Activated CD4-positive, alpha-beta T cell treated with anti-CD3 and anti-CD28 coated beads, Interleukin-10, Interleukin-2, amounts not matched to agents 100 ng/mL and 50 ng/mL, durations not matched to agents 16 hours and 8 hours (primary cell): ENCODE measurements at places on chromosomes 5 and 9.
A peak's percentile ranks its signal among the peaks of the same experiment; 100 is the strongest.

- peak; percentile 50 for DNase-seq
These were observed 23.0 kb downstream of the FRRS1L start for GRCh38 chr9:109143881-109144562.

- DNase-seq: peak; percentile 4
These were observed 54.5 kb downstream of the SNCAIP start for GRCh38 chr5:122366501-122366900.

DNA sequence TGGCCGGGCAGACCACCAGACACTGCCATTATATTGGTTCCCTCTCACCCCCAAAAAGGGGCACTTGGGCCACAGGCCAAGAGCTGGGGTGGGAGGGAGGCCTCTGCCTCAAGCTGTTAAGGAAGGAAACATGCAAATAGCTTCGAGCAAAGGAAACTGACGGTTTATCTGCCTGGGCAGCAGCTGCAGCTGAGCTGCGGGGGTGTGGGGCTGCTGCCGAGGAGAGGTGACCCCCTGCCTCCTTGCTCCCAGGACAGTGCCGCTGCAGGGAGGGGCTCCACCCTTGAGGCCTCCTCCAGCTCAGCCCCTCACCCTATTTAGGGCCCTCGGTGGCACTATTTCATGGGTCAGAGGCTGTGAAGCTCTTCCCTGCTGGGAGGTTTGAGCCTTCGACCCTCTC lies 789 bp downstream of the DOK3 start:
- no peak for DNase-seq

DNA sequence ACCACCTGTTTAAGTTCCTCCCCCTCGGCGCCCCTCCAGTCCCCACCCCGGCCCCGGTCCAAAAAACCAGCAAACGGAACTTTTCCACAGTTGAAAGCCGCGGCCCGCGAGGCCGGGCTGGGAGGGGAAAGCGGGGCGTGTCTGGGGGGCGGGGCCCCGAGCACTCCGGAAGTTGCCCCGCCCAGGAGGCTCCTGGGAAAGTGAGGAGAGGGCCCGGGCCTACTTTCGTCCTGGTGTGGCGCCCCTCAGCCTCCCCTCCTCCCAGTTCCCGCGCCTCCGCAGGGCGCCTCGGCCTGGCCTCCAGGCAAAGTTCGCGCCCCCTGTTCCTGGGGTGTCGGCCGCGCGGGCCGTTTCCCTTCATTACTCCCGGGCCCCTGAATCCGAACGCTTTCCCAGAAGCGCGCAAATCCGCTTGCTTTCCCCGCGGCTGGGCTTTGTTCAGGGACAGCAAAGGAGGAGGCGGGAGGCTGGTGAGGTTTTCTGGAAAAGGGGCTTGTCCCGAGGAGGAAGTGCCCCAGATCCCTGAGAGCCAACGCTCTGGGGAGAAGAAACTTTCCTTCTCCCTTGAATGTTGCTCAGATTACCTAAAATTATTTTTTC lies 4.5 kb upstream of the DMRT3 start:
- DNase-seq: peak; percentile 22

- no peak for DNase-seq
These were observed 26.4 kb downstream of the LPCAT1 start for GRCh38 chr5:1497242-1497777.

- no peak for DNase-seq
These were observed 700.3 kb downstream of the PTPRD start for GRCh38 chr9:9912459-9912858.

DNA sequence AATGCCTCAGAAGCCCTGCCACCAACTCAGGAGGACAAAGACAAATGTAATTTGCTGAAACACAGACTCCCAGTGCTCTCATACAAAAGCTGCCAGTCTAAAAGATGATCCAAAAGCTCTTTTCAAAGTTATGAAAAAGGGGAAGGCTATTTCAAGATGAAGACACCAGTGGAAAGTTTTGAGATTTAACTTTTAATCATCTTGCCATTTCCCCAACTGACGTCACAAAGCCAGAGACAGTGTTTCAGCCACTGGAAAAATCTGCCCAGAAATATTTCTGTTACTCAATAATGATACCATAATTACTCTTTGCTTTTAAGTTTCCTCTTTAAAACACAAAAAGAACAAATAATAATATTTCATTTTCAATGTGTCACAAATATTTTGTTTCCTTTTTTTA lies 20.9 kb downstream of the ENG start:
- DNase-seq: no peak

GRCh38 chr9:124411514-124412227 lies 3.6 kb downstream of the PSMB7 start:
- no peak for DNase-seq

GRCh38 chr9:128836509-128837145 lies 7.0 kb upstream of the SPOUT1 start:
- no peak for DNase-seq

DNA sequence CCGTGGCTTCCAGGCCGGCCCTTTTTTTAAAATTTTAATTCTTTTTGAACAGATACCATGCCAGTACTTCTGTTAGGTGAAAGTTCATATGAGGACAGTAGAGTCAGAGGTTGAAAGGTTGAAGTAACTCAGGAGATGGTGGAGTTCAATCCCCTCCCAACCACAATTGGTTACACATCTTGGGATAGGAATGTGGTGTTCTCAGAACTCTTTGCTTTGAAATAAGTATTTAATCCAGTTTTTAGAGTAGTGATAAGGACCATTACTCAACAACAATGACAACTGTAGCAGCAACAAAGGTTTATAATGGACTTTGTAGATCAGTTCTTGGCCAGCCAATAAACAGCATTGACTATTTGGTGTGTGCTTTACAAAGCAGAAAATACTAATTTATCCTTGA lies 116.0 kb downstream of the ARHGAP26 start:
- DNase-seq: no peak

- no peak for DNase-seq
These were observed 20.9 kb downstream of the ANXA2R start for GRCh38 chr5:43019291-43019613.

- DNase-seq: peak; percentile 30
These were observed 644 bp downstream of the BRD3 start for GRCh38 chr9:134066913-134067851.

DNA sequence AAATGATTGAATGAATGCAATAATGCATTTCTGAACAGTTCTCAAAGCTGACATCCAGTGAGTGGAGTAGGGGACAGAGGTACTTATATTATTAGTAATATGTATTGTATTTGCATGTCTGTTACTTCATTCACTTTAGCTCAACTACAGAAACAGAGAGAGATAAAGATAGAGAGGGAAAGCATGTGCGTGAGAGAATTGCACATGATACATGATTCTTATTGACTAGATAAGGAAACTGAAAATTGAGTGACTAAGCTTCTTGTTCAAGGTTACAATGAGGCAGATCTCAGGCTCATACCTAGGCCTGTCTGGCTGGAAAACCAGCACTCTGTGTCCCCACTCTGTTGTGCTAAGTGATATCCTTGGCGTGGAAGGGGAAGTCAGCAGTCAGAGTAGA lies 337.7 kb upstream of the KLF4 start:
- peak; percentile 0 for DNase-seq

- no peak for DNase-seq
These were observed 334.2 kb downstream of the PDE4D start for GRCh38 chr5:59559323-59559722.

DNA sequence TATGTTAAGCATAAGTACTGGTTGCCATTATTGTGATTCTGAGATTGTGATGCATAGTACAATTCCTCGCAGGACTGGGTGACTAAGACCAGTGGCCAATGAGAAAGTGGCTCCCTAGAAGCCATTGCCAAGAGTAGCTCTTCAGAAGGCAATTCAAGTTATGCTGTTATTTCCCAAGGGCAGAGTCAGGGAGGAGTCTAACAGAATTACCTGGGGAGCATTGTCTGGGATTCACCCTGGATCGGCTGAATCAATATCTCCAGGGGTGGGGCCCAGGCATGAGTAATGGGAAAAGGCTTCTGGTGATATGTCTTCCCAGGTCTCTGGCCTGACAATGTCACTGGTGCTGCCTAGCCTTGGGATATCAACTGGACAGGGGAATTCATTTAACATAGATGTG lies 10.9 kb upstream of the ARHGEF28 start:
- DNase-seq: no peak

- DNase-seq: peak; percentile 59
These were observed 109.7 kb upstream of the LHFPL2 start for GRCh38 chr5:78758169-78758839.

GRCh38 chr9:105354448-105354847 lies 93.4 kb upstream of the FSD1L start:
- no peak for DNase-seq

DNA sequence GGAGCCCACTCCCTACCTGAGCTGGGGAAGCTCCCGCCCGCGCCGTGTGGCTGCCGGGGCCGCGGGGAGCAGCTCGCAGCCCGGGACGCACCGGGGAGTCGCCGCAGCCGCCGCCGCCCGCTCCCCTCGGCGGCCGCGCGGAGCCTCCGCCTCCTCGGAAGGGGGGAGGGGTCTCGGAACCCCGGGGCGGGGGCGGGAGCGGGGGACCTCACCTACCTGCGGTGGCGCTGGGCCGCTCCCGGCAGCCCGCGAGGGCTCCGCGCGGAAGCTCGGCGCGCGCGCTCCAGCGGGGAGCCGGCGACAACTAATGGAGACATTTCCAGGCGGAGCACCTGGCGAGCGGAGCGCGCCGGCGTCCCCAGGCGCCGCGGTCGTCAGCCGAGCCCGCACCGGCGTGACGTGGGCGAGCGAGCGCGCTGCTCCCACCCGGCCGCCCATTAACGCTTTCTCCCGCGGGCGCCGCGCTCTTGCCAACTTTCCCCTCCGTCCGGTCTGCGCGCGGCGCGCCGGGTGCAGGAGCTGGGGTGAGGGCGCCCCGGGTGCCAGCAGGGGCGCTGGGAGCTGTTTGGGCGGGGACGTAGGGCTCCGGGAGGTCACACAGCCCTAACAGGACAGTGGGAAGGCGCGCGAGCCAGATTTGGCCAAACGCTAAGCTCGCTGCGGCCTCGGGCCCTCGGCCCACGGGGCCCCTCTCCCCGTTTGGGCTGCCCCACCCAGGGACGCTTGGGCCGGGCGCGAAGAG lies 4.3 kb upstream of the IRX4 start:
- DNase-seq: no peak

GRCh38 chr5:180050121-180050940 lies 21.2 kb downstream of the RNF130 start:
- DNase-seq: no peak

DNA sequence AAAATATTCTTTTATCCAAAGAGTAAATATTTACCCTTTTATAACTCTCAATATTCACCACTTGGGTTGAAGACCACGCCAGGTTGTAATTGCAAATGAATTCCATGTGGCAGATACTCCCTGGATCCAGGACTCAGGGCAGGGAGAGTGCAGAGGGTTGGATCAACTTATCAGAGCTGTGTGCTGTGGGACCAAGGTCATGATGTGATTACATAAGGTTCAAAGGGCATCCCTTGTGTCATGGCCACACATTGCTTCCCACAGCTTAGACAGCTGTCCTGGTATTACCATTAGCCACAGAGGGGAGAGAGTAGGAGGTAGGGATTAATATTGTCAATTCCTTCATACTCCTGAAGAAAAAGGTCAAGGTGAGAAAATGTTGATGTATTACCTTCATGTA lies 133.9 kb downstream of the JAKMIP2 start:
- no peak for DNase-seq

GRCh38 chr5:172482156-172483020 lies 28.1 kb upstream of the SH3PXD2B start:
- DNase-seq: no peak

- DNase-seq: no peak
These were observed 5.5 kb downstream of the PCDH1 start for GRCh38 chr5:141872496-141873356.

GRCh38 chr9:26033336-26033735 lies 355.1 kb upstream of the TUSC1 start:
- no peak for DNase-seq

- no peak for DNase-seq
These were observed 444.3 kb upstream of the CLINT1 start for GRCh38 chr5:158303275-158303674.

DNA sequence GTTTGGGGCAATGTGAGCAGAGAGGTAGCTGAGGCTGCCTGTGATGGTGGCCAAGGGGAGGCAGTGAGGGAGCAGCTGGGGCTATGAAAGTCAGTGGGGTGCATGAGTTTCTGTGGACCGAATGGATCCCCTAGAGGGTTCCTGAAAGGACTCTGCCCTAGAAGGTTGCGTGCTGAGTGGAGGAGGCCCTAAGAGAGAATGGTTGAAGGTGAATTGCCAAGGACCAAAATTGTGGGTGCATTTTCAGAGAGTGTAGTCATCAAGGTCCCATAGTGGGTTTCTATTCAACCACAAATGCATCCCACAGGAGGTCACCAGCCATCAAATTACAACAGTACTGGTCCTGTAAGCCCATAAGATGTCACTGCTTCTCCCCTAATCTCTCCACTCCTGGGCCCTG lies 298.3 kb downstream of the CDK5RAP2 start:
- DNase-seq: no peak

- no peak for DNase-seq
These were observed 97.6 kb downstream of the TLE1 start for GRCh38 chr9:81591791-81592190.

- DNase-seq: peak; percentile 83
These were observed 83.3 kb upstream of the CCDC112 start for GRCh38 chr5:115379622-115380344.

- DNase-seq: no peak
These were observed 115.4 kb upstream of the GNA14 start for GRCh38 chr9:77763566-77763965.

DNA sequence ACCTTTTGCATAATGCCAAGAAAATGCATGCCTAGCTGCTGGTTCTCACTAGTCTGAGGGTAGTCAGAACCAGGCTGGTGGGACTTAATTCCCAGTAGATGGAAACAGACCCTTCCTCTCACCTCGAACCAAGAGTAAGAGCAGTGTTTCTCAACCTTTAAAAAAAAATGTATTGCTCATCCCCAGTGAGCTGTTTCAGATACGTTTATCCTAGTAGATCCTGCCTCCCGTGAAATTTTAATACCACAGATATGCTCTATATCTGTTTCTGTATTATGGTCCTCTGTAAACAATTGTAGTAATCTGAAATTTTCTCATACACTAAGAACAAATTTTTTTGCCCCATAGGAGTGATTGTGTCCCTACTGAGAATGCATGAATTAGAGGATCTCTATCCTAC lies 86.2 kb downstream of the TEK start:
- DNase-seq: no peak

- no peak for DNase-seq
These were observed 9.4 kb downstream of the SRD5A1 start for GRCh38 chr5:6642655-6643054.

- DNase-seq: no peak
These were observed 68.4 kb downstream of the RASGEF1C start for GRCh38 chr5:180140571-180140970.

- DNase-seq: no peak
These were observed 143.7 kb upstream of the TNC start for GRCh38 chr9:115261656-115262081.
